Left cardiac atrium (tissue), 4 donors: ENCODE measurements at places on chromosomes 1 and 21. TPM values are rescaled to one million over a fixed set of nuclear protein-coding genes. Genes with fewer than 3 reads are reported as not detected.

The TAF5L gene
- total RNA-seq = 10.8 TPM

The PROK1 gene
- total RNA-seq = 0.18 TPM

The ADAMTSL4 gene
- total RNA-seq = 31.5 TPM

The S100A7 gene
- not detected for total RNA-seq

The KIF17 gene
- 4.0 TPM for total RNA-seq

DNA sequence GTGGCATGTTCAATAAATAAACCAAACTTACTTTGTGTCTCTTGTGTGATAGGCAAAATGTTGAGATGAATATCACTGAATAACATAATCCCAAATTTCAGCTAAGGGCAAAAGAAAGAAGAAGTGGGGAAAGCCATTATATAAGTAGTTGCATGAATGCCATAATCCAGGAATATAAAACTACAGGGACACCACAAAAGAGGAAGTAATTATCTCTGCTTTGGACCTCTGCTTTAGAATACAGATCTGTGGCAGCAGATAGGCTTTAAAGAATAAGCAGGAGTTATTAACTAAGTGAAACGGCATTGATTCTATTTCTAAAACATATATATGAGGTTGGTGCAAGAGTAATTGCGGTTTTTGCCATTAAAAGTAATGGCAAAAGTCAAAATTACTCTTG lies 288.5 kb upstream of the SNX7 start:
- DNase-seq = no peak

DNA sequence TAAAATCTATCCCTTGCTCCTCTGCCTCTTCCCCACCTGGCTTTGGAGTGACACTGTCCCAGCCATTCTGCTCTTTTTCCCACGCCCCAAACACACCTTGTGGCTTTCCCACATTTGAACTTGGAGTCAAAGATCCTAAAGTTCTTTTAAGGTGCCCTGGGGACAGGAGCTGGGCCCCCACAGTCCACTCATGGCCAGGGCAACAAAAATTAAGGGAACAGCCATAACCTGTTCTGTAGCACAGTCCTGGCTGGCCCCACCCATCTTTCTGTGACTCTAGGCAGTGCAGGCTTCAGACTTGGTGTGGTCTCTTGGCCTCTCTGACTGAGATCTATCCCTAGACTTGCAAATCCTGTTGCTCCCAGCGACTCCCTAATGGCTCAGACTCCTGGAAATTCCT lies 143.0 kb upstream of the MAGI3 start:
- no peak for DNase-seq

- DNase-seq = no peak
Measured at GRCh38 chr1:15700508-15700907, 16.4 kb downstream of the PLEKHM2 start.

DNA sequence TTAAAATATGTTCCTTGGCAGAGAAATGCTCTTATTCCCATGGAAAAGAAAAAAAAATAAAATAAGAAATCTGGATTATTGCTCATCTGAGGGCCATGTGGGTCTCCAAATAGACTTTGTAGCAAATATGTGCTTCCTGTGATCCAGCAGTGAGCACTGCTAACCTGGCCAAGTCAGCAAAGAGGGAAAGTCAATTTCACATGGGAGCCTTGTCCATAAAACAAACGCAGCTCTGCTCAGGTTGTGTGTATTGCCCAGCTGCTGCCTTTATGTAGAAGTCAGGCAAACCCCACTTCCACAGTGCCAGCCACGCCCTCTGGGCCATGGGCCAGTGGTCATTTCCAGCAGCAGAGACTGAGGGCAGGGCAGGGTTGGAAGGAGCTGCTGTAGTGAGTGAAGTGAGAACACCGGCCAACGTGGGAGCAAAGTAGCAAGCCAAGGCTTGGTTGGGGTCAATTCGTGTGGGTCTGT lies 174.3 kb downstream of the LYPLAL1 start:
- DNase-seq = peak; percentile 50

DNA sequence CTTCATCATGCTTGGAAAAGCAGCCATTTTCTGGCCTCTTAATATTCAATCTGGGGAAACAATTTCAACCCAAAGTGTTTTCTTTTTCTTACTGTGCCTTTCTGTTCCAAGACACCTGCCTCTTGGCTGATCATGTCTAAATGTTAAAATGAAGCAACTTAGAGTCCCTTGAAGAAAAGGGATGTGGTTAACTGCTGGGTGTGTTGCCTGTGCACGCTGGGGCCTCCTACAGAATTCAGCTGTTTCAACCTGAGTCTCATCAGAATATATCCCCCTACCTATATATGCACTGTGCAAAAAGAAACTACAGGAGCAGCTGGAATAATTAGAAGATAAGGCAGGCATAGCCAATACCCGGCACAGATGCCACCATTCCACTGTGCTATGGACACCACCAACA lies 222.0 kb downstream of the OMA1 start:
- no peak for DNase-seq

DNA sequence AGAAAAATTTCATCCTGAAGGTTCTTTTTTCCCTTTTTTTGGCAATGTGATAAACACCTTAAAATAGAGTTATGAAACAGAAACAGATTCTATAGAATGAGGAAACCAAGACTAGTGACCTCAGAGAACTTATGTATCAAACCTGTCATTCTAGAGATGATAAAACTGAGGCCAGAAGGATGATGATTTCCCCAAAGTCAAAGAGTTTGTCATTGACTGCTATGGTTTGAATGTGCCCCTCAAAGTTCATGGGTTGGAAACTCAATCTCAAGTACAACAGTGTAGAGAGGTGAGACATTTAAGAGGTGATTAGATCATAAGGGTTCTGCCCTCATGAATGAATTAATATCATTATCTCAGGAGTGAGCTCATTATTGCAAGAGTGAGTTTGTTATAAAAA lies 13.7 kb upstream of the BEND5 start:
- no peak for DNase-seq

DNA sequence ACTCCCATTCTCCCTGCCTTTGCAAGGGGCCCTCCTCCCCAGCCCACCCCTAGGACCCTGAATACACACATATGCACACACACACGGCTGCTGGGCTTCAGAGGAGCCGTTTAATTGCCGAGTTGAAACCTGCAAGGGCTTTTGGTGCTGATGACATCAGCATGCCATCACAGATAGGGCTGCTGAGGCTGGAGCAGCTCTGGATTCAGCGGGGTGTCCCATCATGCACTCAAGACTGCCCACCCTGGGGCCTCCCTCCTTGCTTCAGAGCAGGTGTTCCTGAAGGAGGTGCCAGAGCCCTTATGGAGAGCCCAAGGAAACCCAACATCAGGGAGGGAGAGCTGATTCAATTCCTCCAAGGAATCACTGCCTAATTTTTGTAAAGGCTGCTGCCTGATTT lies 5.7 kb downstream of the SYT2 start:
- no peak for DNase-seq

- DNase-seq = no peak
Measured at GRCh38 chr1:61120246-61120840, 38.0 kb downstream of the NFIA start.

DNA sequence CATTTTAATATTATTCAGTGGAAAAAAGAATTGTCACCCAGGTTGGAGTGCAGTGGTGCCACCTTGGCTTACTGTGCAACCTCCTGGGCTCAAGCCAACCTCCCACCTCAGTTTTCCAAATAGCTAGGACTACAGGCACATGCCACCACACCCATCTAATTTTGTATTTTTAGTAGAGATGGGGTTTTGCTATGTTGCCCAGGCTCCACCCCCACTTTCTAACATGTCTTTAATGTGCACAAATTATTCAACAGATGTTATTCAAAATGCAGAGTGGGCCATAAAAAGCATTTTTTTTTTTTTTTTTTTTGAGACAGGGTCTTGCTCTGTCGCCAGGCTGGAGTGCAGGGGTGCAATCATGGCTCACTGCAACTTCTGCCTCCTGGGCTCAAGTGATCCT lies 17.3 kb downstream of the DDX59 start:
- DNase-seq = no peak

- DNase-seq = no peak
Measured at GRCh38 chr1:121443001-121443540, 258.3 kb downstream of the SRGAP2C start.

- no peak for DNase-seq
Measured at GRCh38 chr1:164611754-164612642, 53.0 kb downstream of the PBX1 start.

DNA sequence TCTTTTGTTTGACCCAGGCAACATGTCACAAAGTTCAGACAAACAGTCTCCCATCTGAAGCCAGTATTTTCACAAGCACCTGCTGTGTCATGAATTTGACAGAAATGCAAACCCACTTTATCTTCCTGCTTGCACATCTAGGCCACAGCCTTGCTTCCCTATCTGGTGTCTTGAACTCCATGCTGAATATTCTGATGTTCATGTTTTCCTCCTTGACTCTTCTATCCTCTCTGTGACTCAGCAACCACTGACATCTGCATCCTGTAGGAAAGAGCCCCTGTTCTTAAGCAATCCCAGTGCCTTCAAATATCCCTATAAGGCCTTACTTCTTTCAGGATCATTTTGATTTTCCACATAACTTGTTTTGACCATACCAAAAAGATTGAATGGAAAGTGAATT lies 6.5 kb downstream of the CD55 start:
- no peak for DNase-seq

- DNase-seq = peak; percentile 18
Measured at GRCh38 chr1:158654571-158654970, 31.9 kb downstream of the SPTA1 start.

DNA sequence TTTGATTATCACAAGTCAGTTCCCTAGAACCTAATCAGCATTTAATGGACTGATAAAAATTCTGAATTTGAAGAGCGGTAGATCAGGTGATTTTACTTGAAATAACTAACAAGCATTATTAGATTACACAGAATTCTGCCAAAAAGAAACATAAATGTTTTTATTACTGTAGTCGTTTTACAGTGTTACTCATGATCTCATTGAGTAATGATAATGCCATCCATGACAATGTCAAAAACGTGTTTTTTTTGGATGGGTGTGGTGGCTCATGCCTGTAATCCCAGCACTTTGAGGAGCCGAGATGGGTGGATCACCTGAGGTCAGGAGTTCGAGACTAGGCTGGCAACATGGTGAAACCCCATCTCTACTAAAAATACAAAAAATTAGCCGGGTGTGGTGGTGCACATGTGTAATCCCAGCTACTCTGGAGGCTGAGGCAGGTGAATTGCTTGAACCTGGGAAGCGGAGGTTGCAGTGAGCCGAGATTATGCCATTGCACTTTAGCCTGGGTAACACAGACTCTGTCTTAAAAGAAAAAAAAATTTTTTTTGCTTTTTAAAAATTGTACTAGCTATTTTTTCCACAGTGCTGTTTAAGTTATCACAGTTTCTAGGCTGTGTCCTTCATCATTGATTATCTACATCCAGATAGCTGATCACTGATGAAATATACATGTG lies 56.6 kb downstream of the LAMC1 start:
- no peak for DNase-seq

- DNase-seq = no peak
Measured at GRCh38 chr1:94110946-94111740, 9.8 kb downstream of the ABCA4 start.

DNA sequence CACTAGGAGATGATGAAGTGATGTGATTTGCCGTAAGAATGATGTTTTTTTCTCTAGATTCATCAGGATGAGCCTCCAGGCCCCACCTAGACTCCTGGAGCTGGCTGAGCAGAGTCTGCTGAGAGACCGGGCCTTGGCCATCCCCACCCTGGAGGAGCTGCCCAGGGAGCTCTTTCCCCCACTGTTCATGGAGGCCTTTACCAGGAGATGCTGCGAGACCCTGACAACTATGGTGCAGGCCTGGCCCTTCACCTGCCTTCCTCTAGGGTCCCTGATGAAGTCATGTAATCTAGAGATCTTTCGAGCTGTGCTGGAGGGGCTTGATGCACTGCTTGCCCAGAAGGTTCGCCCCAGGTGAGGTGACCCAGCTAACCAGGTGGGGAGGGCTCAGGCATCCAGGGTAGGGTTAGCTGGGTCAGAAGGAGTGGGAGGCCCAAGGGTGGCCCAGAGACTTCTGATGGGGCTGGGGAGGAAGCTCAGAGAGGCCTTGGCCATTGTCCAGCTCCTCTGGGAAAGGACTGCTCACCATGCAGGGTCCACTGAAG lies 1.3 kb downstream of the PRAMEF12 start:
- no peak for DNase-seq

DNA sequence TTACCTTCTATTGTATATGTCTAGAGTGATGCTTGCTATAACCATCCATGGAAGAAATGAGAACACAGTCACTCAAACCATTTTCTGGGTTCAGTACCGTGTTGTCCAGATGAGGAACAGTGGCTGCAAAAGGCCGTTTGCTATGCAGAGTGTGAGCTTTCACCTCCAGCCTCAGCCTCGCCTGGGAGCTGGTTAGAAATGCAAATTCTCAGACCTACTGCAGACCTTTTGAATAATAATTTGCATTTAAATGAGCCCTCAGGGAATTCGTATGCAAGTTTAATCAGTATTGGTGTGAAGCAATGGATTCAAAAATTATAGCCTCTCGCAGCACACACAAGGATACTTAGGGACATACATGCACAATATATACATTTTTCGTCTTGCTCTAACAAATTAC lies 24.1 kb downstream of the KCNJ15 start:
- DNase-seq = no peak

DNA sequence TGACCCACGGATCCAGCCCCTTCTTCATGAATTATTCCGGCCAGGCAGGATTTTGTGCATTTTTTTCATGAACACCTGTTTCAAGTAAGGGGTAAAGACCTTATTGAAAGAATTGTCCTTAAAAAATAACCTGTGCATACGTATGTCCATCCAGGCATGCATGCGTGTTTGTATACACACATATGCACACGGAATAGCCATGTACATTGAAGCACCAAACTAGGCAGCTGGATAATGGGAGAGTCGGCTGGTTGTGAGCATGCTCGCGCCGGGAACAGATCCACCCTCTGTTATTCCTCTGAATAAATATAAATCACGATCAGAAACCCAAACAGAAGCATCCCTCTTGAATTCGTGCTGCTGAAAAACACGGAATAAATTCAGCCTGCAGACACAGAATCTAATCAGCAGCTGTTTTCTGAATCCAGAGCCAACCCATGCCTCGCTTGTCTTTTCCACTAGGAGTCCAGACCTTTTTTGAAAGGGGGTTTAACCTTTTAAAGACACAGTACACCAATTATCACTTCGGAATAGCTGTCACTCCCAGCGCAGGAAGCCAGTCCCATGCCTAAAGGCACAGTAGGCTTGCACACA lies at the start of gene HIVEP3:
HIVEP3 (minus strand) TSS at position 473 of the 594 bp plus-strand sequence.
- no peak for DNase-seq

- no peak for DNase-seq
Measured at GRCh38 chr1:167369175-167369574, 148.5 kb downstream of the POU2F1 start.
